Stimulated activated naive CD8-positive, alpha-beta T cell treated with anti-CD3 and anti-CD28 coated beads, Interleukin-15, amount 100 ng/mL, for 72 hours (primary cell): ENCODE measurements at places on chromosomes 3 and 15.

GRCh38 chr15:65115542-65115941, 542 bp upstream of the UBAP1L start:
- no peak for DNase-seq

DNA sequence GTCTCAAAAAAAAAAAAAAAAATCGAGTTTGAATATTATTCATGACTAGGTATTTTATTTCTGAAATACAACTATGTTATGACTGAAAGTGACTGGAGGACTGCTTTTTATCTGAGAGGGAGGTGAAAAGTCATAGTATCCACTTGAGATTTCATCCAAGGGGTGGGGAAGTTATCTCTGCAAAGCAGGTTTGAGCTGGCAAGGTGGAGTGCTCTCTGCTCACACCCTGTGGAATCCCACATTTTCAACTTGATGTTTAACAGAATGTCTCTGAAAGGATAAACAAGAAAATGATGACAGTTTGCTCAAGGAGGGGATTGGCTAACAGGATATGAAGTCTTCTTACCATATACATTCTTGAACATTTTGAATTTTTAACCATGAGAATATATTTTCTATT, 27.3 kb upstream of the SEC62 start:
- DNase-seq = no peak

DNA sequence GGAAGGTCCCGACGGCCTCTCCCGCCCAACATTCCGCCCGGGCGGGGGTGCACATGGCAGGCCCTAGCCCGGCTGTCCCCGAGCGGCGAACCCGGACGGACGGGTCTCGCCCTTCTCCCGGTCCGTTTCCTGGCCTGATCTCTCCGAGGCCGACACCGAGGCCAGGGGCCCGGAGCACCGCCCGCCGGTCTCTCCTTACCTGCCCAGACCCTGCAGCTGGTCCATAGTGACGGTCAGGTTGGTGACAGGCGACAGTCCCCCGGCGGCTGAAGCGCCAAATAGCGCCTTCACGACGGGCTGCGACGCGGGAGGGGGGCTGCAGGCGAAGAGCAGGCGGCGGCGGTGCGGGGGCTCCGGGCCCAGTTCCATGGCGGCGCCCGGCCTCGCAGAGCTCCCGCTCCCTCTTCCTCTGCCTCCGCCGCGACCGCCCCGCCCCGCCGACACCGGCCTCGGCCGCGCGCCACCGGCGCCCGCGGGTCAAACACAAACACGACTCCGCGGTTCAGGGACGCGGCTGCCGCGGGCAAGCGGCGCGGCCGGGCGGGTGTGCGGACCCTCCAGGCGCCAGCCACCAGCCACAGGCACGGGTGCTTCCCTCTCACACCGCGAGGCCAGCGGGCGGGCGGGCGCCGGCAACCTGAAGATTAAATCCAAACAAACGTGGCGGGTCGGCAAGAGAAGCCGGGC, 495 bp downstream of the CDC25A start:
- DNase-seq = no peak

- DNase-seq = no peak
Observed at GRCh38 chr15:39317225-39317624, 263.7 kb upstream of the THBS1 start.

DNA sequence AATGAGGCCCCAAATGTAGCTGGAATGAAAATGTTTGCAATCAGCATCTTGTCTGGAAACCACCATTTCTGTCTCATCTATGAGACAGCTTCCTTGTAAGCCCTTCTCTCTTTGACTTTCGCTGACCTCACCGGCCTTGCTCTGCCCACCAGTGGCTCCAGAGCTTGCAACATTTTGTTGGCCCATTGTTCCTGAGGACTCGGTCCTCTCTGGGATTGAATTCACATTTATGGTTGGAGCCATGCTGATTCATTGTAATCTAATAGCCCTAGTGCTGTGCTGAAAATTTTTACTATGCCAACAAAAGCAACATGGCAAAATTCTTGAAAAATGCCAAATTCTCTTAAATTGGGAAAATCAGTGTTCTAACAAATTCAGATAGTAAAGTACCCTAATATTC, 37.2 kb downstream of the ABHD5 start:
- DNase-seq = no peak

- DNase-seq = no peak
Observed at GRCh38 chr3:46468753-46469600, 4.3 kb upstream of the LTF start.

DNA sequence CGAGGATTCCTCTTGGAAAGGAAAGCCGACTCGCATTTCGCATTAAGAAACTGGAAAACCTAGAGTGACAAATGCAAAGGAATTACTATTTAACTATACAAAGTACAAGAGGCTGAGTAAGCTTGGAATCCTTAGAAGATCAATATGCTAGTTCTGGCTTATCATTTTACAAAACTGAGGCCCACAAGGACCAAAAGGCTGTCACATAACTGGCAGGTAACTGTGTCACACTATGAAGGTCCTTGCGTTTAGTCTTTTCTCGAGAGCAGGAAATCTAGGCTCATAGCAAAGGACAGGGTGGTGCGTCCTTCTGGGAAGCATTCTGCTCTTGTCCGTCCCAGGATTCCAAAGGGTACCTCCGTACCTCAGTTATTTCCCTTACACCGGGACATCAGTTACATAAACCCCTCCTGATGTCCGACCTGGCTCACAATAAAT, 629 bp downstream of the RPL24 start:
- no peak for DNase-seq

GRCh38 chr15:56950979-56951378, 32.5 kb downstream of the TCF12 start:
- DNase-seq = no peak

DNA sequence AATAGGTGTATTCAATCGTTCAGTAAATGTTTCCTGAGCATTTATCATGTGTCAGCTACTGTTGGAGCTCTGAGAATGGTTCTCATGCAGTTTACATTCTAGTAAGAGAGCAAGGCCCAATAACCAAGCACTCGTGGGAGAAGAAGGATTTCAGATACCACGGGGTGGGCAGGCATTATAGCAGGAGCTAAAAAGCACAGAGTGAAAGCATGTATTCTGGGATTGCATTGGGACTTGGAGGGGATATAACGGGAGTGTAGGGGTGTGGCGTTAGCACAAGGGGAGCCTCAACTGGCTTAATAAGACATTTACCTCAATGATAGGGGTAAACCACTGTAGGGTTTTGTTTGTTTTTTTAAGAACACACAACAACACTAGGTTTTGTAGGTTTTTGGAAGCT, 1.6 kb upstream of the SIAH2 start:
- no peak for DNase-seq
